ENCODE measurements at places on chromosomes 2 and 18.

GRCh38 chr2:236051351-236051750, 116.8 kb downstream of the GBX2 start:
- ATAC-seq: no peak

- ATAC-seq: no peak
Measured at GRCh38 chr2:216903470-216903869, 43.6 kb upstream of the TNP1 start.

GRCh38 chr2:190023860-190024259, 38.7 kb downstream of the MSTN start:
- peak; percentile 57 for ATAC-seq

GRCh38 chr2:12806549-12807242, 90.0 kb downstream of the TRIB2 start:
- ATAC-seq: no peak

DNA sequence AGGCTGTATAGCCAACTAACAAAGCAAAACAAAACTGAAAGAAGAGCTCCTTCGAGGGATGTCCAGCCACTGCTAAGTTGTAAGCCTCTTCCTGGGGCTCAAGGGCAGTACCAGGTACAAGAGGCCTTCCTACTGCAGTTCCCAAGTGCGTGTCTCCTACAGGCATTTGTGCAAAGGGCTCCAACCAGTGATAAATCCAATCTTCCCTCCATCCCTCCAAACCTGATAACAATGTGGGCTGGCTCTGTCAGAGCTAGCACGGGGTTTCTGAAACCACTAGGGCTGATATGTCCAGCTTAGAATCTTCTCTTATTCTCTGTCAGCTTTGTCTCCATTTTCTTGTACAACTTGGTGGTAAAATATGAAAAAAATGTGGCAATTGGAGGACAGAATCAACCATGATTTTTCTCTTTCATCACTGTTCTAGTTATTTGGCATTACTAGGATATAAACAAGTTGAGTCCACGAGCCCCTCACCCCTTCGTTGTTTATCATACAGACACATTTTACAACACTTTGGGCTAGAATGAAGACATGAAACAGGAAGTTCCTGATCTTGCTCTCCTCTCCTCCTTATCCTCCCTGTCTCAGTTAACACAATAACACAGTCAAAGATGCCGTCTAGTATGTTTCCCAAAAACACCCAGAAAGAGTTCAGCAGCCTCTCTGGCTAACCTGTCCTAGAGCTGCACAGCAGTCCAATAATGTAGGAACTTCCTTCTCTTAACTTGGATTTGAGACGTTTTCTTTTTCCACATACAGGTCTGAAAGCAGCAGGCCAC, 35.4 kb upstream of the WIPF1 start:
- ATAC-seq: peak; percentile 16

DNA sequence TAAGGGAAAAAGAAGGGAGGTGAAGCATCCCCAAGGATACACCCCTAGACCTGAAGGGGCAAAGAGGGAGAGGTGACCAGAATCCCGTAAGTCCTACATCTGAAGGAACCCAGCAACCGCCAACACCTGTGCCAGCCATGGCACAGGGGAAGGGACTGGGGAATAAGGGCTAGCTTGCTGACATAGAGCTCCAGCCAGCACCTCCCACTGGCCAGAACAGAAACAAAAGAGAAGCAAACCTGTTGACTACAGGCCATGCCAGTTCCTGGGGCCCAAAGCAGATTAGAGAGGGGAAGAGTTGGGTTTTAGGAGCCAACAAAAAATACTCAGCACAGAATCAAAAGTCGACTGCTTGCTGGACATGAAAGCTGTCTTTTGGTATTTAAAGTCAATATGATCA, 244.6 kb downstream of the SUCLG1 start:
- no peak for ATAC-seq

All from activated T-helper 17 cell treated with anti-CD3 and anti-CD28 coated beads, Interleukin-2, amount 50 U/mL, for 72 hours (primary cell).